Activated naive CD8-positive, alpha-beta T cell treated with anti-CD3 and anti-CD28 coated beads for 36 hours (primary cell): ENCODE measurements at places on chromosomes 12 and 14. TPM values are rescaled to one million over a fixed set of nuclear protein-coding genes. Genes with fewer than 3 reads are reported as not detected.

GRCh38 chr14:90995785-90996184, 64.7 kb downstream of the RPS6KA5 start:
- H3K27me3 ChIP-seq, result no peaks in the 10 kb centered on the region
- H3K4me3 ChIP-seq, result no peak overlapping the region

Gene LHX5
- not detected for total RNA-seq

- H3K27me3 ChIP-seq, result peaks cover 8% of the 10 kb centered on the region
- H3K4me3 ChIP-seq, result no peak overlapping the region
- DNase-seq, result no peak
- H3K4me1 ChIP-seq, result no peaks in the 10 kb centered on the region
- no peaks in the 10 kb centered on the region for H3K36me3 ChIP-seq
These were observed 32.0 kb downstream of the RASSF8 start for GRCh38 chr12:25990495-25990894.

DNA sequence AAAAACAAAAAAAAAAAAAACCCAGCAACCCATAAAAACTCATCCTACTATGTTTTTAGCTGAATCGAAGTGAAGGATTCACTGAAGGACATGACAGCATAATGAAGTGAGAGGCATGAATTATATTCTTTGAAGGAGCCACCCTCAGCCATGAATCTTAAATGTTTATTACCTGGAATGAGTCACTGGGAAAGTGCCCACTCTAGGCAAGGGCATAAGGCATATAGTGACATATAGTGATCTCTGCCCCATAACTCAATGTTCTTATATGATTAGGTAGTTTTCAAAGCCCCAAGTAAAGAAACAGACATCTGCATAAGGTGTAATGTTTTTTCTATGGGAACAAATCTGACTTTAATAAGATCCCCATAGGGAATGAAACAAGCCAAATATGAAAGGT, 79.9 kb downstream of the MDGA2 start:
- H3K27ac ChIP-seq, result no peak overlapping the region
- no peaks in the 10 kb centered on the region for H3K36me3 ChIP-seq
- no peaks in the 10 kb centered on the region for H3K4me1 ChIP-seq
- no peak for DNase-seq

Gene VWF
- 0.25 TPM for total RNA-seq

DNA sequence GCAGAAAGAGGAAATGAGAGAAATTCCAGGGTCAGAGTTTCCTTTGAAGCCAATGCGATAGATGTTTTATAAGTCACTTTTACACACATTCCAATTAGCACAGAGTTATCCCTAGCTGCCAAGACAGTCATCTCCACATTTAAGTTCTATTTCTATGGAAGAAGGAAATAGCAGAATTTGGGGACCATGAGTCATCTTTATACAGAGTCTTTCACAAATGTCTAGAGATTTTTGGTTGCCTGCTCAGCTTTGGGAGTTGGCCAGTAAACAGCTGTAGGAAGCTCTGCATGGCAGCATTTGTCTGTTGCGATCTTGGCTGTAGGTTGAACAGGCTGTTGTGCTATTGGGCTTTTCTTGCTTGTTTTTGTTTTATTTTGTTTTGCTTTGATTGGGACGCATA, 884.3 kb downstream of the GALC start:
- no peak overlapping the region for H3K27ac ChIP-seq
- H3K27me3 ChIP-seq, result no peaks in the 10 kb centered on the region
- H3K36me3 ChIP-seq, result no peaks in the 10 kb centered on the region
- H3K4me3 ChIP-seq, result no peak overlapping the region

DNA sequence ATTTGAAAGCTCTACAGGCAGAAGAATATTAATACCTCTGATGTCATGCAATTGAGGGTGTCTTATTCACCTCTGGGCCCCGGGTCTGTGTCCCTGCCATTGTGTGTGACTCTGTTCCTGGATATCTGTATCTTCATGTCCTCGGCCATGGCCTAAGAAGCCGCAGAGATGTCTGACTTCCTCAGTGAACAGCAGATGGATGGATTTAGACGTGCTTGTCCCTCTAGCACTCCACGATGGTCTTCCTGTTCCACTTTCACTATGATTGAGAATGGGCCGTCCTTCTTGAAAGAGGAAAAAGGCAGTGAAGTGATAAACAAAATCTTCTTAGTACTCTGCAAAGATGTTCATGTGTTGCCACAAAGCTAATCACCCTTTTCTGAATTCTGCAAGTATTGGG, 217.4 kb downstream of the SLC41A2 start:
- peak overlapping the region; percentile 78 for H3K27ac ChIP-seq
- H3K36me3 ChIP-seq, result peaks cover 12% of the 10 kb centered on the region
- H3K4me1 ChIP-seq, result peaks cover 52% of the 10 kb centered on the region
- peak; percentile 22 for DNase-seq

- peaks cover 50% of the 10 kb centered on the region for H3K36me3 ChIP-seq
- peak overlapping the region; percentile 72 for H3K4me3 ChIP-seq
- H3K27ac ChIP-seq, result peak overlapping the region; percentile 96
- H3K27me3 ChIP-seq, result no peaks in the 10 kb centered on the region
These were observed 116.7 kb downstream of the PRKCH start for GRCh38 chr14:61438036-61438435.

DNA sequence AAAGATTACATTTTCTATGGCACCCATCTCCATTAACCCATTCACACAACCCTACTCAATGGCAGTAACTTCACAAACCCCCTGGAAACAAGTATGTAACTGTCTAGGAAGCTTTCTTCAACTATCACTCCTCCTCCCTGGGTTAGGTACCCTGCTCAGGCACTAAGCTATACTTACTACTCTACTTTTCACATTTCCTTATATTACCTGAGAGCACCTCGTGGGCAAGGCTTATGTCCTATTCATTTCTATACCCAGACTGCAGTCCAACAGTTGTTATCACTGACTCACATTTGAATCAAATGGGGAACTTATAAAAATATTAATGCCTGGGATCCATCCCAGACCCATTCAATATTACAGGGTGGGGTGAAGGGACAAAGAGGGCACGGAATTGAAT, 4.6 kb downstream of the PAWR start:
- no peak for DNase-seq
- peaks cover 12% of the 10 kb centered on the region for H3K4me1 ChIP-seq
- no peaks in the 10 kb centered on the region for H3K36me3 ChIP-seq
- no peak overlapping the region for H3K4me3 ChIP-seq
- no peak overlapping the region for H3K27ac ChIP-seq
- peaks cover 40% of the 10 kb centered on the region for H3K27me3 ChIP-seq

Gene KRT83
- not detected for total RNA-seq

Gene SERPINA10
- total RNA-seq, result not detected

Gene VPS33A
- total RNA-seq, result 35.7 TPM

DNA sequence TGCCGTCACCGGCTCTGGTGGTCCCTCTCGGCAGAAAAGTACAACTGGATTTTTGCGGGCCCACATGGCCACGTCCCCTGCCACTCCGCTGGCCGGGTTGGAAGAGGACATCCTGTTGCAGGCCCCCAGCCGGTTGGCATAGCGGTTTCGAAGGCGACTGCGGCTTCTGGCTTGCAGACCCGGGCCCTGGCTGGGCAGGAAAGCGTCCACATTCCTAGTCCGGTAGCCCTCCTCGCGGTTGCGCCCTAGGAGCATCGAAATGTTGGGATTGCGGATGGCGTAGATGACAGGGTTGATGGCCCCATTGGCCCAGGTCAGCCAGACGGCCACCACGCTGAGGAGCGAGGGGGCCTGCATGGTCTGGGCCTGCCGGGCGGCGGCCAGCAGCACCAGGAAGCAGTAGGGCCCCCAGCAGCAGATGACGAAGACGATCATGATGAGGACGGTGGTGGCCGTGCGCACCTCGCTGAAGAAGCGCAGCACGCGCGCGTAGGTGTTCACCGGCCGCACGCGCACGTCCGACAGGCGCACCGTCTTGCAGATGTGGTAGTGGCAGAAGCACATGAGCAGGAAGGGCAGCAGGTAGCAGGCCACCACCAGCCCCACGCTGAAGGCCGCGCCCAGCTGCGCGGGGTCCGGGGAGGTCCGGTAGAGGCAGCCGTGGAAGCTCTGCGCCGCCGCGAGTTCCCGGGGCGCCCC, 1.2 kb downstream of the GPR135 start:
- H3K27me3 ChIP-seq, result peaks cover 4% of the 10 kb centered on the region
- peaks cover 5% of the 10 kb centered on the region for H3K36me3 ChIP-seq
- peak overlapping the region; percentile 75 for H3K27ac ChIP-seq
- peak overlapping the region; percentile 83 for H3K4me3 ChIP-seq
- H3K4me1 ChIP-seq, result peaks cover 5% of the 10 kb centered on the region

Gene MYH6
- not detected for total RNA-seq

GRCh38 chr12:62372825-62373224, 93.8 kb upstream of the MON2 start:
- DNase-seq, result no peak
- no peak overlapping the region for H3K4me3 ChIP-seq
- H3K36me3 ChIP-seq, result peaks cover 26% of the 10 kb centered on the region
- H3K4me1 ChIP-seq, result peaks cover 31% of the 10 kb centered on the region

GRCh38 chr14:105700622-105701288, 174.4 kb downstream of the TMEM121 start:
- no peak overlapping the region for H3K4me3 ChIP-seq
- H3K27me3 ChIP-seq, result no peaks in the 10 kb centered on the region
- H3K4me1 ChIP-seq, result no peaks in the 10 kb centered on the region
- peak overlapping the region; percentile 28 for H3K27ac ChIP-seq

GRCh38 chr14:29822430-29822709, 105.3 kb downstream of the PRKD1 start:
- no peaks in the 10 kb centered on the region for H3K4me1 ChIP-seq
- H3K36me3 ChIP-seq, result no peaks in the 10 kb centered on the region
- no peak overlapping the region for H3K4me3 ChIP-seq
- no peak for DNase-seq

DNA sequence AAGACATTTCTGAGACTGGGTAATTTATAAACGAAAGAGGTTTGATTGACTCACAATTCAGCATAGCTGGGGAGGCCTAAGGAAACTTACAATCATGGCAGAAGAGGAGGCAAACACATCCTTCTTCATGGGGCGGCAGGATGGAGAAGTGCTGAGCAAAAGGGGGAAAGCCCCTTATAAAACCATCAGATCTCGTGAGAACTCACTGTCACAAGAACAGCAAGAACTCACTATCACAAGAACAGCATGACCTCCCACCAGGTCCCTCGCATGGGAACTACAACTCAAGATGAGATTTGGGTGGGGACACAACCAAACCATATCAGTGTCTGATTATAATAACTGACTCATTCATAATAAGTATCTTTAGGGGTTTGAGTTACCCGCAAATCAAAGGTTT, 6.4 kb downstream of the SLC39A9 start:
- no peak for DNase-seq
- H3K4me1 ChIP-seq, result peaks cover 30% of the 10 kb centered on the region
- no peak overlapping the region for H3K27ac ChIP-seq
- H3K36me3 ChIP-seq, result peaks cover 28% of the 10 kb centered on the region

GRCh38 chr14:53517270-53517960, 364.3 kb upstream of the DDHD1 start:
- no peaks in the 10 kb centered on the region for H3K36me3 ChIP-seq
- no peaks in the 10 kb centered on the region for H3K27me3 ChIP-seq
- no peak overlapping the region for H3K27ac ChIP-seq
- no peak for DNase-seq
- H3K4me3 ChIP-seq, result no peak overlapping the region
- no peaks in the 10 kb centered on the region for H3K4me1 ChIP-seq
